Activated naive CD4-positive, alpha-beta T cell (primary cell): ENCODE measurements at places on chromosomes 2 and 18.

- no peak for DNase-seq
Measured at GRCh38 chr18:45678850-45679249, 45.1 kb upstream of the SLC14A1 start.

DNA sequence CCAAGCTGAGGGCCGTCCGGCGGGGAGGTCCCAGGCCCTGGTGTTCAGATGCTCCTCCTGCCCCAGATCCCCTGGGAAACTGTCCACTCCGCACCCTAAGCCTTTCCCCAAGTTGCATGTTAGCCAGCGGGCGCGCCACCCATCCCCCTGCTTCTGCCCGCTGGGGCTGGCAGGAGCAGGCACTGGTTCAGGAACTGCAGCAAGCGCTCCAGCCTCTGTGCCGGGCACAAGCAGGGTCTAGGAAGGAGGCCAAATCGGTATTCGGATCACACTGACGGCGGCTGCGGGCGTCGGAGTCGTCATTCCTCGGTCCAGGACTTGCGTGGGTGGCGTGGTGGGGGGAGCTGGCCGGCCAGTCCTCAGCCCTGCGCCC, 53.7 kb downstream of the FAM168B start:
- no peak for DNase-seq

- DNase-seq = no peak
Measured at GRCh38 chr2:156490466-156490840, 54.3 kb downstream of the GPD2 start.

DNA sequence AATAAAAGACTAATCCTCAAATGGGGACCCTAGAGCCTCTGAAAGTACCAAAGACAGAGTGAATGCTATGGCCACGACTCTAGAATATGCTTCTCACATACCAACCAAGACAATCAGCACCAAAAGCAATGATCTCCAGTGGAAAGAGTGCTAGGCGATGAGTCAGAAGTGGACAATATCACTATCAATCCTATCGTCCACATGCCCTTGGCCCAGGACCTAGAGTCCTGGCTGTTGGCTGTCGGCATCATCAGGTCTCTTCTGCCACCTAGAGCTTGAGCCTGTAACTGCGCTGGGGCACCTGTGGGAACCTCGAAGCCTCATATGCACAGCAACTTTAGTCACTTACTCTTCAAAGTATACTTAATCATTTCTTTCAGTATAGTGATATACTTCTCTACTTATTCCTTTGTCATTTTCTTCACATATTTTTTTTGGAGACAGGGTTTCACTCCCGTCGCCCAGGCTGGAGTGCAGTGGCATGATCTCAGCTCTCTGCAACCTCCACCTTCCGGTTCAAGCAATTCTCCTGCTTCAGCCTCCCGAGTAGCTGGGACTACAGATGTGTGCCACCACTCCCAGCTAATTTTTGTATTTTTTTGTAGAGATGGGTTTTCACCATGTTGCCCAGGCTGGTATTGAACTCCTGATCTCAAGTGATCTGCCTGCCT, 29.7 kb downstream of the NOL10 start:
- DNase-seq = no peak

DNA sequence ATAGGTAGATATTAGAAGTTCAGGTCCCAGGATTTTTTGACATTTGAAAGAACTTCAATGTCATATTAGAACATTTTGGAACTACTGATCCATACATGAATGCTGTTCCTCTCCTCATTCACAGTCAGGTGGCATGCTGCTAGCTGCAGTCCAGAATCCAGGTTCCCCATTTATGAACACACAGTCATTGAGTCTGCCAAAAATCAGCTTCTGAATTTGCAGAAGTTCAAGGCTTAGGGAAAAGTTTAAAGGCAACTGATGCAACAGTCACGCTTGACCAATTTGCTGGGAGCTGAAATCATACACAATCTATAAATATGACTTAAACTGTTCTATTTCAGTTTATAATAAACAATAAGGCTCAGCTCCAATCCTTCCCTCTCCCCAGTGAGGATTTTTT, 17.3 kb upstream of the TTR start:
- no peak for DNase-seq

- no peak for DNase-seq
Measured at GRCh38 chr18:44954257-44954656, 273.6 kb downstream of the SETBP1 start.

DNA sequence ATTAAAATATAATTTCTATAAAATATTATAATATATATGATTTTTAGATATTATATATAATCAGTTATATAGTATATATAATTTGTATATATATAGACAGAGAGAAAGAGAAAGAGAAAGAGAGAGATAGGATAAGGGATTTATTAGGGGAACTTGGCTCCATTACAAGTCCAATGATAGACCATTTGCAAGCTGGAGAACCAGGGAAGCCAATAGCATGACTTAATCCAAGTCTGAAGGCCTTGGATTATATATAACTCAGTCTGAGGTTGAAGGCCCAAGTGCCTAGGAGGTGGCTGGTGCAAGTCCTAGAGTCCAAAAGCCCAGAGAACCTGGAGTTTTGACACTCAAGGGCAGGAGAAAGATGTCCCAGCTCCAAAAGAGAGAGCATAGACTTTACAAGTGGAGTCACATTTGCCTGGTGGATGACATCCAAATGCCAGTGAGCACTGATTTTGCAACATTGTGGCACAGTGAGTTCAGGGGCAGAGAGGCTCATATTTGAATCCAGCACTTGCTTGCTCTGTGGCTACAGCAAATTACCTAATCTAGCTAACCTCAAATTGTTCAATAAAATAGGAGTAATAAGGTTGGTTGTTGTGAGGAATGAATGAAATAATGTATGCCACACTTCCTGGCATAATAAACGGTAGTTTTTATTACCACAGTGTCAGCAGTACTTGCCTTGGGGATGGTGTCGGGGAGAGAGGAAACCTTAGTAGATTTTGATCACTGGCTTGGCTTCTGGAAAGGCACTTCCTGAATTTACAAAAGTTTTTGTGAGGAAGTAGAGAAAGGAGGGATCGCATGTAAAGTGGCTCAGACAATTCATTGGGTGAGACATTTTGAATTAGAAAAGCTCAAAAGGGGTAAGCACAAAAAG, 69.6 kb upstream of the CD28 start:
- DNase-seq = no peak

GRCh38 chr18:47847635-47848034, 82.8 kb downstream of the SMAD2 start:
- no peak for DNase-seq

DNA sequence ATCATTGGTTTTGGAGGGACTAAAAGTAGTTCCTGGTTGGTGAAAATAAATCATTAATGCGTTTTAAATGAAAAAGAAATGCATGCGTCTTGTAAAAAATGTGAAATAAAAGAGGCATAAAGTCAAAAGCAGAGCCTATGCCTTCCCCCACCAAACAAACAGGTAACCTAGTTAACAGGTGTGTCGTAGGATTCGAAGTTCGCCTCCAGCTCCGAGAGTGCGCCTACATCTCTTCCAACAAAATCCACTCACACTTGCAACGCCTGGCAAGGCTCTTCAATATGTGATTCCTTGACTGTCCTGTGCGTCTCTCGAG, 677 bp upstream of the SMAD4 start:
- no peak for DNase-seq

GRCh38 chr2:219697811-219698747, 70.6 kb downstream of the SLC4A3 start:
- no peak for DNase-seq

GRCh38 chr2:96866586-96866985, 3.3 kb downstream of the SEMA4C start:
- no peak for DNase-seq

DNA sequence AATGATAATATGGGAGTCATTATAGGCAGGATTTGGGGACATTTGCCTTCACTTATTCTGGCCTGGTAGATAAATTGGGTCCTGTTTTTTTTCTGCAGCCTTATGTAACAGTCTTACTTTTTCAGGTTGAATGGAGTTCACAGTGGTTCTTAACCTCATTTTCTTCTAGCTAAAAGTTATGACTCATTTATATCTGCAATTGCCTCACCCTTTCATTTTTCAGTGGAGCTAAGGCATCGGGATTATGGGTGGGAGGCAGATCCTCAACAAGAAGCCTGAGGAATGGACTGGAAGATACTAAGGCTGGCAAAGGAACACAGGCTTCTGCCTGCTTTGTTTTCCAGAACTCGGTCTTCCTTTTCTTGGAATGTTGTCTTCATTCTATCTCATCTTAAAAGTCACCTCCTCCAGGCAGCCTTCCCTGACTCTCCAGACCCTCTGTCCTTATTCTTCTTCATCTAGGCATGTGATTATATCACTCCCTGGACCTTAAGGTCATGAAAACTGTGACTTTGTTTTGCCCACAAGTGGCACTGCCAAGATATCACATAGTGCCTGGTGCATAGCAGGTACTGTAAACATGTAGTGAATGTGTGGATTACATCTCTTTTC, 41.0 kb upstream of the ACSL3 start:
- DNase-seq = no peak

DNA sequence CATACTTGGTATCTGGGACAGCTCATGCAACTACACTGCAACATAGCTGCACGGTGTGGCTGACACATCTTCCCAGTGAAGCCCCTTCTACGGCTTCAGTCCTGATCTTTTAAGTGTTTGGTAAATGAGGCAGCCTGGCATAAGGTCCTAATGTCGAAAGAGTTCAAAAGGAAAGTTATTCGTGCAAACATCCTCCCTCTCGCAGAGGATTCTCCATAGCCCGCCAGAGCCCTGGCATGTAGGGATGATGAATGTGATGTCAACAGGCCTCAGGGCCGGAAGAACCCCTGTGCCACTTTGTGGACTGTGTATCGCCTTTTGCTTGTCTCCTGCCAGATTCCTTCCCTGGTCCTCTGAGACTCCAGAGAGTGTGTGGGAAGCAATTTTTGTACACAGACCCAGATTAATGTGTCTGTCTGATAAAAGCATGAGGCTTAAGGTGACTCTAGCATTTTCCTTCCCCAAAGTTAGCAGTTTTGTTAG, 88.5 kb downstream of the SOCS6 start:
- no peak for DNase-seq

DNA sequence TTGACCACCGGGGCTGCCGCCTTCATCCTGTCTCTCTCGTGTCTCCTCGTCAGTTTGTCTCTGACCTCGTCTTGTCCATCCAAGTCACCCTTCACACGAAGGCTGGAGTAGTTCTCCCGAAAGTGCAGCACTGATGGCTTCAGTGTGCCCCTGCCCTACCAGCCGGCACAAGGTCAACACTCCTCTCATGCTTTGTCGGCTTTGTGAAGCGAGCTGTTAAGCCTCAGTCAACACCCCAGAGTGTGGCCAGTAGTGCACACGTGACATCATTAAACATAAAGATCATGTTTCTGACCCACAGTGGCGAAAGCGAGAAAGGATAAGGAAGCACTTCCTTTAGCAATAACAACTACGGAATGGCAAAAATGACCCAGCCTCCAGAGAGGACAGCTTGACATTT, 23.2 kb downstream of the ACKR3 start:
- no peak for DNase-seq

DNA sequence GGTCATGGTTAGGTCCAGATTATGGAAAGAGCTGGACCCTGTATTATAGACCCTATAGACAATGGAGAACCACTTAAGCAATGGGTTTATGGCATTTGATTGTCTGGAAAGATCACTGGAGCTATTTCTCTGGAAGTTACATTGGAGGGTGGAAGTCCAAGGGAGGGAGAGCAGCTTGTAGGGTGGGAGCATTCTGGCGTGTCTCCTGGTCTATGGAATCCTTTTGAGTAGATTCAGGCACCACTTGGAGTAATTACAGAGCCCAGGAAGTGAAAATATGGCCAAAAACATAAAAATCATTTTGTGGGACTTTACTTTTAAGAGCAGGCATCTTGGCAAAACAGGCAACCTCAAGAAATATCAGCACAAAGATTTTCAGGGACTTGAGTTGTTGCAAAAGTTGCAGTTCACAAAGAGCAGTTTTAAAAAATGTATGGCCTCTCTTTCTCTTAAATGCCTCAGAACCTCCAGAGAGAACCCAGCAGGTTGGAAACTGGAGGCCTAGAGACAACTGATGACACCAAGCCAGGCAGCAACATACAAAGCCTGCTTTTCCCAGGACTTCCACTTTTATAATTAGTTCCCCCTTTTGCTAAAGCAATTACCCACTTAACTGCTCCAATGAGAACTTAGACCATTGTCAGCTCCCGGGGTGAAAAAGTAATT, 331.0 kb downstream of the MYCN start:
- DNase-seq = no peak

GRCh38 chr2:1856475-1856874, 112.2 kb upstream of the PXDN start:
- DNase-seq = no peak

DNA sequence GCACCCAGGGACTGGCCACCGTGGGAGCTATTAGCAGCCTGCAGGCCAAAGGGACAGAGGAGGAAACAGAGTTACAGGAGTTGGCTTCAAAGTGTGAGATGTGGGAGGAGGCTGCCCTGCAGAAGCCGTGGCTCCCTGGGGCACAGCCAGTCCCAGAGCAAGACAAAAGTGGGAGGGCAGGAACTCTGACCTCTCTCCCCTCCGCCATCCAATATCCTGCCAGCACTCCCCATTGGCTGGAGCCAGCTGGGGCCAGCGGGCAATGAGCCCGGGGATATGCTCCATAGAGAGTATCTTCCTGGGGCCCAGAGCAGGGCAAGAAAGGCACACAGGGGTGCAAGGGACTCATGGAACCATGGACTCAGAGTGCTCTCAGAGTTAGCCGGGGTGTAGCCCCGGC, 143.1 kb downstream of the INHBB start:
- DNase-seq = no peak

DNA sequence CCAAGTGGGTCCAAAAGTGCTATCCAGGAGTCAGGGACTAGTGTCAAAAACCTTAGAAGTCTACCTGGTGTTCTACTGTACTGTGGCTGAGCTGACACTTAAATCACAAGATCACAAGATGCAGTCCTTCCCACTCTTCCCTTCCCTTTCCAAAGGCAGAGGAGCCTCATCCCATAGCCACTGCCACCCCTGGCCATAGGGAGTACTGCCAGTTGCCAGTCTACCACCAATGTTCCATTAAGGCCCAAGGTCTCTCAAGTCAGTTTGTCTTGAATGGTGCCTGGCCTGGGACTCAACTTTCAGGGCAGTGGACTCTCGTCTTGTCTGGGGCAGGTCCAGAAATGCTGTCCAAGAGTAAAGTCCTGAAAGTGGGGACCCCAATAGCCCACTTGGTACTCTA, 585.6 kb downstream of the NUP35 start:
- DNase-seq = no peak

GRCh38 chr2:217899231-217900009, 103.4 kb downstream of the TNS1 start:
- DNase-seq = no peak

- no peak for DNase-seq
Measured at GRCh38 chr2:172480301-172481218, 53.2 kb downstream of the ITGA6 start.

DNA sequence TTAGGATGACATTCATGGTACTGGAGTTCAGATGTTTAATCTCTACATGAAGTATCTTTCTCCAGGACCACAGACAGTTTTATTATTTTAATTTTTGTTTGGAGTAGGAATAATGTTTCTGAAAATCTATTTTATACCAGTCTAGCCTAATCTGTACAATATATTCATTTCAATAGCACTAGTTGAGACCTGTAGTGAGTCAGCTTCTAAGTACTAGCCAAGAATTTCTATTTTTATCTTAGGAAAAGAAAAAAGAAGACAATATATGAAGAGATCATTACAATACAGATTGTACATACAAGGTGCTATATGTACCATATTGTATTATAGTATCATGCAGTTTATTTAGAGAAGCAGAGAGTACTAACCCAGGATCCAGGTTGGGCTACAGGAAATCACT, 826.9 kb upstream of the PIK3C3 start:
- no peak for DNase-seq
